Suppressor macrophage treated with lipopolysaccharide for 4 hours (primary cell): ENCODE measurements at places on chromosomes 3 and 15.

- no peak for DNase-seq
Observed at GRCh38 chr15:57534281-57534680, 57.4 kb upstream of the MYZAP start.

- no peak for DNase-seq
Observed at GRCh38 chr3:21621181-21621651, 129.8 kb downstream of the ZNF385D start.

DNA sequence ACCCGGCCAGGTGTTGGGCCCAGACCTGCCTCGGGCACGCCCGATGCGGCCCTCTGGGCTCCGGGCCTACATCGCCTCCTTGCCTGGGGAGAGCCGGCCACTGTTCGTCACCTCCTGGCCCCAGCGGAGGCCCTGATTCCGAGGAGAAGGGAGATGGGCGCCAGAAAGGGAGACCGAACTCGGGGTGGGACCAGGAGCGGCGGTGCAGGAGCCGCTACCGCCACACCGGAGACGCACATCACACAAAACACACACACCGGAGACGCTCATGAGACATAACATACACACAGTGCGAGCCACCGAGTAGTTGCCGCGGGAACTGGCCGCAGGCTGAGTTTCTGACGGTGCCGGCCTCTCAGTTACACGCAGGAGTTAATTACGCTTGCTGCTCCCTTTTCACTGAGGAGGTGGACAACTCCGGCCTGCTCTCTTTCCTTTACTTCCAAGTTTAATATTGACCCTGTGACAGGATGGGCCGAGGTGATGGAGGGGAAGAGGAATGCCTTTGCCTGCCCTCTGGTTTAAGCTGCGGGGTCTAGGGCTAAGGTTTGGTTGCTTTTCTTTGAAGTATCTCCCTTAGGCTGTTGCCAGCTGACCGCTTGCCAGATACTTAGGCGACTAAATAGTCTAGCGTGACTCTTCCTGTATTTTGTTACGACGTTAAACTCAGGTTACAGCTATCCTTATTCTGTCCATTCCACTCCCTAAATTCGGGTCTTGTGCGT lies 570 bp downstream of the PCNP start:
- DNase-seq = peak; percentile 36

DNA sequence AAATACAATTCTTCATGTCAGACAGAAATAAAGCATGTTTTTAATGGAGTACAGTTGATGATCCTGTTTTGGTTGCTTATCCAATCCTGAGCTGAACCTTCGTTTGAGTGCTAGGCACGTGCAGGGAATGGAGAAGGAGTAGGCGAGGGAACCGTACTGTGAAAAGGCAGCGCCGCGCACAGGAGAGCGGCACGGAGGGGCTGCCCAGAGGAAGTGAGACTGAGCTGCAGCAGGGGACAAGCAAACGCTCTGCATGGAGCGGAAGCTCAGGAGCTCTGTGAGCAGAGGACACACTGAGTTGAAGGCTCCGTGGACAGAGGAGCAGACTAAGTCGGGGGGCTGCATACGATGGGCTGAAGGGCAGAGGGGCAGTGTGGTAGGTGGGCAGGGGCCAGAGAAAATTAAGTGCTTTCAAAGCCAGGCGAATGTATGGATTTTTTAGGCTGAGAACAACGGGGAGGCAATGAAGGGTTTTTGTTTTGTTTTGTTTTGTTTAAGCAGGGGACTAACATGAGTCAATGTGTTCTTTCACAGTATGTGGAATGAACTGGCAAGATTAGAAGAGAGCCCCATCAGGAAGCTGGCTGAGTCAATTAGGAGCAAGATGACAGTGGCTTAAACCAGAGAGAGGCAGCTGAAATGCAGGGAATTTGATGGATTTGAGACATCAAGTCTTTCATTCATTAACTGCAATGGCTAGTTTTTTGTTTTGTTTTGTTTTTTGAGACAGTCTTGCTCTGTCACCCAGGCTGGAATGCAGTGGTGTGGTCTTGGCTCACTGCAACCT lies 23.8 kb upstream of the TM2D3 start:
- no peak for DNase-seq

GRCh38 chr3:65044401-65044800 lies 356.6 kb upstream of the ADAMTS9 start:
- no peak for DNase-seq

GRCh38 chr3:64191822-64192221 lies 33.4 kb downstream of the PRICKLE2 start:
- DNase-seq = no peak

GRCh38 chr3:181326637-181327223 lies 337.2 kb upstream of the DNAJC19 start:
- DNase-seq = peak; percentile 32

DNA sequence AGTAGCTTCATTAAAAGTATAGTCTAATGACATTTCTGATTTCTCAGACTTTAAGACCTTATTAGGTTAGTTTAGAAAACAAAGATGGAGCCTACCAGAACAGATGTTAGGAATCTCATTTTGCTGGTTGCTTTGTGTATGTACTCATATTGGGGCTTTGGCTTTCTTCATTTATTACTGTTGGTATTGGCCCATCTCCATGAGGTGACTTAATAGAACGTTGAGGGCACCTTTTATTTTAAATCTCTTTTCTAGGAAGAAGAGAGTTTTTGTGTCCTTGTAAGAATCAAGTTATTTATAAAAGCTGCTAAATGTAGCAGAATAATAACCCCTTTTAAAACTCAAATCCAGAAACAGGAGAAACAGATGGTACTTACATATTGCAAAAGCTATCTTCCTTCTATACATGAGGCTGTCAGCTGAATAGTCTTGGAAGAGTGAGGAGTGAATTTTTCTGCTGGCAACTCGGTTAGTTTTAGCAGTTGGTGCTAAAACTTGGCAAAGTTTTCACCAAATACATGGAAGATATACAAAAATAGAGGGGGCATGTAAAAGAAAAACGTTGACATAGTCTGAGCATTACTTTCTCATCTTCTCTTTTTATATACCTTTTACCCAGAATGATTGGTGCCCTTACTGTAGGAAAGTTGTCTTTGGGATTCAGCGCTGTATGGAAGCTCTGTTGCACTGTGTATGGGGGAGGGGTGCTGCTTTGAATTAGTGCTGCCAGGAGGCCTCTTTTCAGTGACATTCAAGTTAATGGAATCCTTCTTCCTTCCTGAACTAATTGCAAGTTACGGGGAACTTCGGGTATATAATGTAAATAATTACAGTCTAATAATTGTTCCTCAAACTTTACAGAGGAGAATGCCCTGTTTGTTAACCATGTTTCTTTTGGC lies 35.8 kb downstream of the CTNNB1 start:
- no peak for DNase-seq

GRCh38 chr3:161894657-161895056 lies 398.0 kb downstream of the OTOL1 start:
- no peak for DNase-seq

- DNase-seq = peak; percentile 80
Observed at GRCh38 chr3:104564045-104564643, 802.6 kb upstream of the ALCAM start.

DNA sequence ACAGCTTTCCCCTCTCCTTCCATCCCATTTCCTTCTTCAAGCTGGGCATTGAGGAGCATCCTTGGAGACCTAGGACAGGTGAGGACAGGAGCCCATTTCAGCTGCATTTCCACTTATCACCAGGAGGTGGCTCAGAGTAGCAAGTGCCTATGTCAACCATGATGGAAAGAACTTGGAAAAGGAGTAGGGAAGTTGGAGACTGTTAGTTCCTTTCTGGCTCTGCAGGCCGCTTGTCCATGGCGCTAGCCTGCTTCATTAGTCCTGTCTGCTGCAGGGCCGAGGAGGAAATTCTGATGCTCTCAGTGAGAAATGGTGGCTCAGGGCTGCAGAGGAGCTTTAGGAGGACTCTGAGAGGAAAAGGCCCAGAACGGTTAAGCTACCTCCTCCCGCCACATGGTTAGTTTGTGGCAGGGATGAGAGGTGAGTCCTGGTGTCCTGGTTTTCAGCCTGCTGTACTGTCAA lies 7.0 kb upstream of the CD276 start:
- DNase-seq = peak; percentile 75

DNA sequence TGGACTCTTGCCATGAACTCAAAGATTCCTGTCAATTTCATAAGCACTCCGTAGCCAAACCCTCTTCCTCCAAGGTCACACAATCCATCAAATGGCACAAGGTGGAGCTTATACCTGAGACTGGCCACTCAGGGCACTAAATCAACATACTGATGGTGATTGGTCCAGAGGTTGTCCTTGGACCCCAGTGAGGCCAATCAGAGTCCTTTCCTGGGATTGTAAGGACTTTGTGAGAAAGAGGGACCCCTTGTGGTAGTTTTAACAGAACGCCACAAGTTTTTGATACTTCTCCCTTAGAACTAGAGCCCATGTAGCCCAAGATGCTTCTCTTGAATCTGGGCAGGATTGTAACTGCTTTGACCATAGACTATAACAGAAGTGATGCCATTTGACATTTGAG lies 44.4 kb upstream of the LARS2 start:
- DNase-seq = peak; percentile 16

GRCh38 chr3:63613561-63613960 lies 38.9 kb upstream of the SNTN start:
- no peak for DNase-seq

GRCh38 chr3:116322750-116323375 lies 122.4 kb downstream of the LSAMP start:
- no peak for DNase-seq

GRCh38 chr3:157247391-157247790 lies 87.4 kb upstream of the CCNL1 start:
- DNase-seq = no peak

DNA sequence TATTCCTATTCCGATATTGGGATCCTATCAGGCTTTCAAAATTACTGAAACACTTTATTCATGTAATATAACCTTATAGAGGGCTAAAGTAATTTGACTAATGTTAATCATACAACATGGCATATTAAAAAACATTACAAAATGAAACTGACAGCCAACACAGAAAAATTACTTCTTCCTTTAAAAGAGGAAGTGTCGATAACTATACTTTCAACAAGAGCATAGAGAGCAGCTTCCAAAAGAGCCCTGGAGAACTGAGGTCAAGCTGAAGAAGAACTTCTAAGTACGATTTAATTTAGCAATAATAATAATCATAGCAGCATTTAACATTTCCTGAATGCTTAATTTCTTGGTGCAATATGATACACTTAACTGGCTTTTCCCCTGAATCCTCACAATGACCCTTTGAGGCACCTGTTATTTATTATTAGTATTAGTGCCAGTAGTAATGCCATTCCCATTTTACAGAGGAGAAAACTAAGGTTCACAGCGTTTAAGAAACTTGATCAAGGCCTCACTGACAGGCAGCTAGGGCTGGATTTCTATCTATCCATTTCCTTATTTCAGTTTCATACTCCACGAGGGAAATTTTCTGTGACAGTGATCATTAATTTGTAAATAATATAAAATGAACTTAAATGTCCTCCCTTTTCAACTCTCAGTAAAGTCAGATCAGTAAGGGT lies 181.6 kb downstream of the CFAP20DC start:
- DNase-seq = peak; percentile 55

DNA sequence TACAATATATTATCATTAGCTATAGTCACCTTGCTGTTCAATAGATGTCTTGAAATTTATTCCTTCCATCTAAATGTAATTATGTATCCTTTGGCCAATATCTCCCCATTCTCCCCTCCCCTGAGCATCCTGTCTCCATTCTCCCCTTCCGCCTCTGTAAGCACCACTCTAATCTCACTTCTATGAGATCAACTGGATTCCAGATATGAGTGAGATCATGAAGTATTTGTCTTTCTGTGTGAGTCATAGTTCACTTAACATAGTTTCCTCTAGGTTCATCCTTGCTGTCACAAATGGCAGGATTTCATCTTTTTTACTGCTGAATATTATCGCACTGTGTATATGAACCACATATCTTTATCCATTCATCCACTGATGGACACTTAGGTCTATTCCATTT lies 148.8 kb upstream of the NDN start:
- DNase-seq = no peak

DNA sequence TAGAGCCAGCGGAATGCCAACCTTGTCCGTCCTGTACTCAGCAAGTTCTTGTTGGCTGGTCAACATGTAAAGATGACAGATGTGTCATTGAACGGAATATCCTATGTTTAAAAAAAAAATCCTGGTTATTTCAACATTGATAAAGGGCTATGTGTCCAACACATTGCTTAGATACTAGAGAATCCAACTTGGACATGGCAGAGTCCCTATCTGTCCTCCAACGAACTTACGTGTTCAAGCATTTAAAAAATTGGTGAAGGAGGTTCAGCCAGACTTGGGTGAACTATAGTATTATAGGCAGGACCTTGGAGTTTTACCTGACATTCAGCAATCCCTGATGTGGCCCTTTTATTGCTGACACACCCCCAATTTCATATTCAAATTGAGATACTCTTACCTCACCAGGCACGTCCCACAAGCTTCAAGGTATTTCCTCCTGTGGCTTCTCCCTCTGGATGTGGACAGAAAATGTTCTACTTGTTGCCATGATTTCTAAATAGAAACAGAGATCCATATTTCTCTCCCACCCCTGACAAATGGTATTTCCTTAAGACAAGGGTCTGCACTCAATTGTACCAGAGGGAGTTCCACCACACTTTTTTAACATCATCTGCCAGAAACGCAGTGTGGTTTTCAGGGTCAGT lies 207.7 kb upstream of the TPM1 start:
- DNase-seq = no peak

DNA sequence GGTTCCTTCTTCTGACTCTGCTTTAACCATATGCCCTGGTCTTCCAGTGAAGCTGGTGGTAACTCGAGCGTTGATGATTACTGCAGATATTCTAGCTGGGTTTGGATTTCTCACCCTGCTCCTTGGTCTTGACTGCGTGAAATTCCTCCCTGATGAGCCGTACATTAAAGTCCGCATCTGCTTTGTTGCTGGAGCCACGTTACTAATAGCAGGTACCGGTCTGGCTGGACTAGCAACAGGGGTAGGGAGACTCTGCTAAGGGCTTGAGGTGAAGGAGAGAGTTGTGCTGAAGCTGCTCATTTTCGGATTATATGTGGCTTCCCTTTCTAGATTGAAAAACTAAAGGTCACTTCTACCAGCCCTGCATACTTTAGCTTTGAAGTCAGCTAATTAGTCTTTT lies 16.8 kb downstream of the CLDN16 start:
- DNase-seq = no peak
